WTC11 (cell line): ENCODE measurements at places on chromosomes 1 and 21. TPM values are rescaled to one million over a fixed set of nuclear protein-coding genes. Genes with fewer than 3 reads are reported as not detected.

GRCh38 chr1:189027512-189027911 lies 1450.2 kb downstream of the BRINP3 start:
- no peaks in the 10 kb centered on the region for H3K36me3 ChIP-seq
- no peak overlapping the region for H3K27ac ChIP-seq
- H3K4me3 ChIP-seq = no peak overlapping the region
- no peak for DNase-seq
- no peaks in the 10 kb centered on the region for H3K4me1 ChIP-seq
- no peaks in the 10 kb centered on the region for H3K27me3 ChIP-seq

GRCh38 chr1:210132582-210132981 lies 100.0 kb upstream of the SERTAD4 start:
- no peaks in the 10 kb centered on the region for H3K36me3 ChIP-seq
- H3K27ac ChIP-seq = no peak overlapping the region
- no peak overlapping the region for H3K4me3 ChIP-seq
- DNase-seq = no peak

DNA sequence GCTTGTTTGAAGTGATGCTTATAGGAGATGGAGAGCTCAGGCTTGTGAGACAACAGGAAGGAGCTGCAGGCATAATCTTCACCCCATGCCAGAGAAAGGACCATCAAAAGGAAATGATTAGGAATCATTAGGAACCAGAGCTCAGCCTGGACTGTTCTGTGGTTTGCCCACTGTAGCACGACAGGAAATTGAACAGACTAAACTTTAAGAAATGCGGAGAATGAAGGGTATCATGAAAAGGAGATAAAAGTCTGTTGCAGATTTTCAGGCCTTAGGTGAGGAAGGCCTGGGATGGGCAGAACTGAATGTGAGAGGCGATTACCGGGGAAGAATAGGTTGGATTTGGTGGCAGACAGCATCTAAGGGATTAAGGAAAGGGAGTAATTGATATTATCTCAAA lies 292.0 kb upstream of the PLXNA2 start:
- H3K4me3 ChIP-seq = no peak overlapping the region
- no peaks in the 10 kb centered on the region for H3K36me3 ChIP-seq
- no peak overlapping the region for H3K27ac ChIP-seq
- H3K4me1 ChIP-seq = peaks cover 46% of the 10 kb centered on the region

DNA sequence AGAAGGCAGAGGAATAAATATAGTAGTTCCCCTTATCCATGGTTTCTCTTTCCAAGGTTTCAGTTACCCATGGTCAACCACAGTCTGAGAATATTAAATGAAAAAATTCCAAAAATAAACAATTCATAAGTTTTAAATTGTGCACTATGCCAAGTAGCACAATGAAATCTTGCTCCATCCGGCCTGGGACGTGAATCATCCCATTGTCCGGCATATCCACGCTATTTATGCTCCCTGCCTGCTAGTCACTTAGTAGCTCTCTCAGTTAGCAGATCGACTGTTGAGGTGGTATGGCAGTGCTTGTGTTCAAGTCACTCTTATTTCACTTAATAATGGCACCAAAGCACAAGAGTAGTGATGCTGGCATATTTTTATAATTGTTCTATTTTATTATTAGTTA lies 58.6 kb upstream of the ARHGAP29 start:
- peaks cover 8% of the 10 kb centered on the region for H3K4me1 ChIP-seq
- no peak overlapping the region for H3K4me3 ChIP-seq
- DNase-seq = no peak
- H3K27ac ChIP-seq = no peak overlapping the region

GRCh38 chr1:244210884-244211558 lies 159.9 kb downstream of the ZBTB18 start:
- H3K4me3 ChIP-seq = no peak overlapping the region
- DNase-seq = peak; percentile 80
- peaks cover 14% of the 10 kb centered on the region for H3K4me1 ChIP-seq
- H3K27me3 ChIP-seq = peaks cover 3% of the 10 kb centered on the region; the same call in 1 of the 2 replicates
- no peak overlapping the region for H3K27ac ChIP-seq

DNA sequence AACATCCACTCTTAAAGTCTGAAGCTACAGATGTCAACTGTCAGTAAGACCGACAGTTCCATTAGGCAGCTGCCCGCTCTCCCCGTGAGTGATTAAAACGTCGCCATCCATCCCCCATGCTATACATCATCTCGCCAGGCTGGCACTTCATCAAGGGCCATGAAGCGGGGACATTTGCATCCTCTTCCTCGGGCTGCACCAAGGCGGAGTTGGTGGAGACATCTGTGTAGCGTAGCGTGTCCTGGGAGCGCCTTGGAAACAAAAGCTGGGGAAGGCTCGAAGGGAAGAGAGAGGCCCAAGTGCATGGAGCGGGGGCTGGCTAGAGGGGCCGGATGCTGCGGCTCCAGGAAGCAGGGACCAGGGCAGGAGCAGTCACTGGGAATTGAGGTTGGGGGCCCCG lies 250.1 kb downstream of the KAZN start:
- H3K4me3 ChIP-seq = no peak overlapping the region
- no peaks in the 10 kb centered on the region for H3K27me3 ChIP-seq
- no peak for DNase-seq
- H3K27ac ChIP-seq = no peak overlapping the region
- H3K4me1 ChIP-seq = no peaks in the 10 kb centered on the region

- H3K36me3 ChIP-seq = peaks cover 27% of the 10 kb centered on the region
- H3K4me1 ChIP-seq = peaks cover 4% of the 10 kb centered on the region
- H3K4me3 ChIP-seq = no peak overlapping the region
- DNase-seq = no peak
These were observed 26.1 kb downstream of the NADK start for GRCh38 chr1:1752190-1752589.

DNA sequence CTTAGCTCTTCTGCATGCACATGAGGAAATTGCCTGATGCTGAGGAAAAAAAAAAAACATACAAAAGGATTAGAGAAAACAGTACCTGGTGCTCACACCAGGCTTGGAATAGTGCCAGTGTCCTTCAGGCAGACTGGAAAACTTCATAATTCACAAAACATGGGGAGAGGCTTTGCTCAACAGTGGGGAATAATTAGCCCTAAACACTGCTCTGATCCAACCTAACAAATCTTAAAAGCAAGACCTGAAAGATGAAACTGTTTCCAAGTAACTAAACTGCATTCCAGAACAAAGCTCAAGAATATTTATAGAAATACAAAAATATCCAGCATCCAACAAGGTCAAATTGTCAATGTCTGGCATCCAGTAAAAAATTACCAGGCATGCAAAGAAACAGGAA lies 124.8 kb downstream of the AK5 start:
- DNase-seq = no peak
- H3K27ac ChIP-seq = no peak overlapping the region
- no peaks in the 10 kb centered on the region for H3K4me1 ChIP-seq
- no peaks in the 10 kb centered on the region for H3K27me3 ChIP-seq

DNA sequence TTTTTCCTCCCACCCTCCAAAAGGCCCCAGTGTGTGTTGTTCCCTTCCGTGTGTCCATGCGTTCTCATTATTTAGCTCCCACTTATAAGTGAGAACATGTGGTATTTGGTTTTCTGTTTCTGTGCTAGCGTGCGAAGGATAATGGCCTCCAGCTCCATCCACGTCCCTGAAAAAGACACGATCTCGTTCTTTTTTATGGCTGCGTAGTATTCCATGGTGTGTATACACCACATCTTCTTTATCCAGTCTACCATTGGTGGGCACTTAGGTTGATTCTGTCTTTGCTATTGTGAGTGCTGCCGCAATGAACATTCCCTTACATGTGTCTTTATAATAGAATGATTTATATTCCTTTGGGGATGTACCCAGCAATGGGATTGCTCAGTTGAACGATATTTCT lies 177.8 kb downstream of the ETS2 start:
- H3K36me3 ChIP-seq = peaks cover 4% of the 10 kb centered on the region; the same call in 1 of the 2 replicates
- H3K4me3 ChIP-seq = no peak overlapping the region
- DNase-seq = no peak
- H3K4me1 ChIP-seq = peaks cover 59% of the 10 kb centered on the region
- no peaks in the 10 kb centered on the region for H3K27me3 ChIP-seq
- H3K27ac ChIP-seq = 0 out of 2 replicates have a peak overlapping the region, but pooled peaks have one; percentile 23

- DNase-seq = no peak
- no peaks in the 10 kb centered on the region for H3K36me3 ChIP-seq
- no peak overlapping the region for H3K27ac ChIP-seq
- H3K4me1 ChIP-seq = 0 out of 2 replicates have a peak, but pooled peaks cover 3% of the 10 kb centered on the region
- no peaks in the 10 kb centered on the region; the same call in 1 of the 2 replicates for H3K27me3 ChIP-seq
These were observed 16.5 kb upstream of the RNF220 start for GRCh38 chr1:44388551-44388950.

DNA sequence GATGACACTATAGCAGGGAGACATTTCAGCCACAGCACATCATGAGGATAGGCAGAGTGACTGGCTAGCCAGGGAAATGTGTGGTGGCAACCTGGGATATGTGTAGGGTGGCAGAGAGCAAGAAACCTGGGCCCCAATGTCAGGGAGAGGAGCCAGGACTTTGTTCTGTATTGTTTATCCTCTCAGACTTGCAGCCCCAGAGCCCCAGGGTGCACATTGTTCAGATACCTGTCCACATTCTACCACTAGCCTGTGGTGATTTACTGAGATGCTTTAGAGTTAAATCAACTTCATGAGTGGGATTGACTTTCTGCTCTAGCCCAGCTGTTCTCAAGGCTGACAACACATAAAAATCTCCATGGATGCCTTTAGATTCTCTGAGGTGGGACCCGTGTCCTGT lies 61.5 kb downstream of the MAB21L3 start:
- H3K36me3 ChIP-seq = no peaks in the 10 kb centered on the region
- peaks cover 21% of the 10 kb centered on the region for H3K27me3 ChIP-seq
- no peak for DNase-seq
- no peak overlapping the region for H3K4me3 ChIP-seq
- H3K4me1 ChIP-seq = peaks cover 12% of the 10 kb centered on the region

DNA sequence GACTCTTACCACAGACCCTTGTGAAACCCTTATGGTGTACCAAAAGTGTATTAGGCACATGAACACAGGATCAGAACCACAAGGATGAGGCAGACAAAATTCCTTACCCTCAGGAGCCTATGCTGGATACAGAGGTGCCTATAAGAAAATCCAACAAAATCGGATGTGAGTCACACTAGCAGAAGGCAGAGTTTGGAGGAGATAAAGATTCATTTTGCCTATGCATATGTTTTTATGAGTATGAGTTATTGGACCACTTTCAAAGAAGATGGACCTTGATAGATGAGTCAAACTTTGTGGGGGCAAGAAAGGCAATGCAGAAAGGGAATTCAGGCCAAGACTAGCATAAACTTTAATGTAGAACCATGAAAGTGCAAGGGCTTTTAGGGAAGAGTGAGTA lies 17.0 kb downstream of the CAMK1G start:
- H3K4me1 ChIP-seq = no peaks in the 10 kb centered on the region
- no peak overlapping the region for H3K27ac ChIP-seq
- no peaks in the 10 kb centered on the region for H3K36me3 ChIP-seq
- H3K27me3 ChIP-seq = no peaks in the 10 kb centered on the region
- H3K4me3 ChIP-seq = no peak overlapping the region

- DNase-seq = no peak
- peaks cover 3% of the 10 kb centered on the region; the same call in 1 of the 2 replicates for H3K36me3 ChIP-seq
- H3K27me3 ChIP-seq = no peaks in the 10 kb centered on the region
- H3K4me1 ChIP-seq = peaks cover 30% of the 10 kb centered on the region
- no peak overlapping the region for H3K4me3 ChIP-seq
- H3K27ac ChIP-seq = no peak overlapping the region
These were observed 87.9 kb downstream of the SYT2 start for GRCh38 chr1:202622388-202622787.

DNA sequence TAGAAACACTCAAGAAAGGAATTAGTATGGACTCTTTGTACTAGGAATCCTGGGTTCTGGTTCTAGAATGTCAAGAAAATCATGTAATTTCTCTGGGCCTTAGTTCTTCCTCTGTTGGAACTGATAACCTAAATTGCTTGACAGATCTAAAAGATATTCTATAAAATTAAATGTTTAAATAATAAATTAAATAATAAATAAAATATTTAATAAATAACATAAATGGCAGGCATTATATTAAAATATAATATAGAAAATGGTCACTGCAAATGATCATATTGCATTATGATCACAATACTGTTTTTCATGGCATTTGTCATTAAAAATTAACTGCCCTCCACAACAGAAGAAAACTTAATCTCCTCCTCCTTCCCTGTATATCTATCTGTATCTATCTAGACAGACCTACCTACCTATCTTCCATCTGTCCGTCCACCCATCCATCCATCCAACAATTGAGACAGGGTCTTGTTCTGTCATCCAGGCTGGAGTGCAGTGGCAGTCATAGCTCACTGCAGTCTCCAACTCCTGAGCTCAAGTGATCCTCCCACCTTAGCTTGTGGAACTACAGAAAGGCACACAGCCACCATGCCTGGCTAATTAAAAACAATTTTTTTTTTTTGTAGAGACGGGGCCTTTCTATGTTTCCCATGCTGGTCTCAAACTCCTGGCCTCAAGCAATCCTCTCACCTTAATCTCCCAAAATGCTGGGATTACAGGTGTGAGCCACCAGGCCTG lies 16.4 kb downstream of the NUCKS1 start:
- no peak overlapping the region for H3K4me3 ChIP-seq
- peaks cover 6% of the 10 kb centered on the region; the same call in 1 of the 2 replicates for H3K4me1 ChIP-seq
- no peak overlapping the region; the same call in 1 of the 2 replicates for H3K27ac ChIP-seq
- DNase-seq = no peak

GRCh38 chr1:21553116-21553926 lies 44.1 kb downstream of the ALPL start:
- no peak overlapping the region for H3K4me3 ChIP-seq
- no peaks in the 10 kb centered on the region for H3K27me3 ChIP-seq
- H3K36me3 ChIP-seq = peaks cover 15% of the 10 kb centered on the region

DNA sequence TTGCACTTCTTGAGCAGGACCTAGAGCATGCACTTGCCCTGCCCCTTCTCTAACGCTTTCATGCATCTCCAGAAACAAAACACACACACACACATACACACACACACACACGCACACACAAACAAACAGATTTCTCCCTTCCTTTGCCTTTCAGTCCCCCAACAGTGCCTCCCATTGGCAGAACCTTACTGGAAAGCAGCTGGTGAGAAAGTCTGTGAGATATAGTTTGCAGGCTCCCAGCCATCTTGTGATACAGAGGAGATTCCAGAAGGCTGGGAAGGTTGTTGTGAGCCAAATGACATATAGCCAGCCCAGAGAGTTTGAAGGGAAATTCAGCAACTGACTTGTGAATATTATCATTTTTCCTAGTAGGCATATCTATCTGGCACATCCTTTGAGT lies 35.9 kb upstream of the ZRANB2 start:
- no peak overlapping the region for H3K27ac ChIP-seq
- H3K4me1 ChIP-seq = no peaks in the 10 kb centered on the region
- H3K27me3 ChIP-seq = peaks cover 4% of the 10 kb centered on the region; the same call in 1 of the 2 replicates
- peaks cover 4% of the 10 kb centered on the region for H3K36me3 ChIP-seq
- H3K4me3 ChIP-seq = no peak overlapping the region

- no peak overlapping the region; the same call in 1 of the 2 replicates for H3K27ac ChIP-seq
- H3K27me3 ChIP-seq = no peaks in the 10 kb centered on the region
- no peak overlapping the region for H3K4me3 ChIP-seq
These were observed 51.4 kb downstream of the ACBD3 start for GRCh38 chr1:226135059-226135651.

- peaks cover 37% of the 10 kb centered on the region for H3K36me3 ChIP-seq
- no peaks in the 10 kb centered on the region for H3K27me3 ChIP-seq
- H3K4me3 ChIP-seq = peak overlapping the region; percentile 97
- H3K4me1 ChIP-seq = peaks cover 22% of the 10 kb centered on the region
- H3K27ac ChIP-seq = peak overlapping the region; percentile 99
These were observed 856 bp downstream of the FDPS start for GRCh38 chr1:155309423-155310021.

Gene BEND5
- 4.8 to 5.9 TPM (median 4.9 TPM) in 3 replicates for total RNA-seq

Gene UMODL1
- 0.11 TPM in 1 of 3 replicates, not detected in the others for total RNA-seq

Gene BARHL2
- not detected in 3 replicates for total RNA-seq

Gene SPATC1L
- total RNA-seq = 56.5 to 61.7 TPM (median 57.6 TPM) in 3 replicates

Gene SYCP1
- total RNA-seq = 0.34 TPM in 1 of 3 replicates, not detected in the others

Gene LIPI
- not detected in 3 replicates for total RNA-seq

Gene SERINC2
- 26.0 to 27.8 TPM (median 27.6 TPM) in 3 replicates for total RNA-seq

Gene NBPF6
- total RNA-seq = not detected in 3 replicates

Gene KRTAP10-10
- total RNA-seq = not detected in 3 replicates

Gene NBPF14
- total RNA-seq = 12.9 to 15.4 TPM (median 13.2 TPM) in 3 replicates
